ENCODE measurements at places on chromosomes 11 and 22. TPM values are rescaled to one million over a fixed set of nuclear protein-coding genes. Genes with fewer than 3 reads are reported as not detected.

GRCh38 chr11:2401436-2401984 lies 960 bp downstream of the TSSC4 start:
- no peak for DNase-seq

DNA sequence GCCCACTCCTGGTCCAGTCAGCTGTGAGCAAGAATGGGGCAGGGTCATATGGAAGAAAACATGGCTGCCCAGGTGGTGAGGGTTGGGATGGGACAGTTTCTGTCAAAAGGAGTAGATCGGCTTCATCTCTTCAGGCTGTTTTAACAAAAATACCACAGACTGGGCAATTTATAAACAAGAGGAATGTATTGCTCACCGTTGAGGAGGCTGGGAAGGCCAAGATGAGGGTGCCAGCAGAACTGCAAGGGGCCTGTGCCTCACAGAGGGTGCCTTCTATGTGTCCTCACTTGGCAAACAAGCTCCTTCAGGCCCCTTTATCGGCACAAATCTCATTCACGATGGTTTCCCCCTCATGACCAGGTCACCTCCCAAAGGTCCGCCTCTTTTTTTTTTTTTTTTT lies 18.1 kb upstream of the RELT start:
- peak; percentile 42 for DNase-seq

CEND1 gene
- total RNA-seq = 1.3 TPM

NPAS4 gene
- total RNA-seq = not detected

DNA sequence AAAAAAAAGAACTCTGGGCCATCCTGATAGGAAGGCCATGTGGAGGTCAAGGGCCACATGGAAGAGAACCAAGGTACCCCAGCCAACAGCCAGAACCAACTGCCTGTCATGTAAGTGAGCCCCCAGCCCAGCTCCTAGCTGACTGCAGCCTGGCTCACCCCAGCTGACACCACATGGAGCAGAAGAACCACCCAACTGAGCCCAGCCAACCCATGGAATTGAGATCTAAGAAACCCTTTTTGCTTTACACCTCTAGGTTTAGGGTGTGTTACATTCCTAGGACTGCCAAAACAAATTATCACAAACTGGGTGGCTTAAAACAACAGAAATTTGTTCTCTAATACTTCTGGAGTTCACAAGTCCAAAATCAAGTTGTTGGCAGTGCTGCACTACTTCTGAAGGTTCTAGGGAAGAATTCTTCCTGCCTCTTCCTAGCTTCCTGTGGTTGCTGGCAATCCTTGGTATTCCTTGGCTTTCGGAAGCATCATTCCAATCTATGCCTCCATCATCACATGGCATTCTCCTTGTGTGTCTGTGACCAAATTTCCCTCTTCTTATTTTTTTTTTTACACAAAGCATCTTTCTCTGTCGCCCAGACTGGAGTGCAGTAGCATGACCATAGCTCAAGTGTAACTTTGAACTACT lies 4.4 kb downstream of the C11orf86 start:
- DNase-seq = peak; percentile 76

GRCh38 chr11:82811369-82811768 lies 77.7 kb upstream of the FAM181B start:
- no peak for DNase-seq

Measured in fibroblast of lung (primary cell).